ENCODE measurements at places on chromosomes 5 and 9.

DNA sequence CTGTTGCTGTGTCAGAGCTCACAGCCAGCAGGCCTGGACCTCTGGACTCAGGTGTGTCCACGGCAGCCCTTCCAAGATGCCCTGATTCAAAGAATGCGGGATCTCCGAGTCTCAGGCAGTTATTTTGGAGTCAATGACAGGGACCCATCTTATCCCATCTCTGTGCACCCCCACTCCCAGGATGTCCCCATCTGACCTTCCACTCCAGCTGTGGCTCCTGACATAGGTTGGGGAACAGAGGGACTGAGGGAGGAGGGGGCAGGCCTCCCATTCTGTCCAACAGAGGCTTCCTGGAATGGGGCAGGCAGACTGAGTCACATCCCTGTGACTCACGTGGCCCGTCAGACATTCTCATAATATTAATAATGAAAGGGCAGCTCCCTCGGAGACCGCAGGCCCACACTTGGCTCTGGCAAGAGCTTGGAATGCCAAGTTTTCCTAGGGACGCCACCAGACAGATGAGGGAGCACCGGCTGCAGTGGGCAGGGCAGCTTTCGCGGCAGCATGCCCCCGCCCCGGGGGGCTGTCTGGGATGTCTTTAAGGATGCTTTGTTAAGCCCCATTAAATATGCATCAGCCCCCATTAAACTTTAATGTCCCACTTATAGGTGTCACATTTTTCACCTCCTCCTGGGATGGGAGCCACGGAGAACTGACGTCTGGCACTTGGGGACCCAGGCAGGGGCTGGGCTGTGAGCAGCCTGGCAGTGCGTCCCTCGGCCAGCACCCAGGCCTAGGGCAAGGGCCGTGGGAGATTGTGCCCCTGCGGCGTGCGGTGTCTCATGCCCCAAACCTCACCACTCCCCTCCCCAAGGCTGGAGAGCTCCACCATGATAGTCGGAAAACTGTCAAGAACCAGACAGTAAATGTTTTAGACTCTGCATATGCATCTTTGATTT lies 23.6 kb upstream of the FIBCD1 start:
- no peak for DNase-seq

DNA sequence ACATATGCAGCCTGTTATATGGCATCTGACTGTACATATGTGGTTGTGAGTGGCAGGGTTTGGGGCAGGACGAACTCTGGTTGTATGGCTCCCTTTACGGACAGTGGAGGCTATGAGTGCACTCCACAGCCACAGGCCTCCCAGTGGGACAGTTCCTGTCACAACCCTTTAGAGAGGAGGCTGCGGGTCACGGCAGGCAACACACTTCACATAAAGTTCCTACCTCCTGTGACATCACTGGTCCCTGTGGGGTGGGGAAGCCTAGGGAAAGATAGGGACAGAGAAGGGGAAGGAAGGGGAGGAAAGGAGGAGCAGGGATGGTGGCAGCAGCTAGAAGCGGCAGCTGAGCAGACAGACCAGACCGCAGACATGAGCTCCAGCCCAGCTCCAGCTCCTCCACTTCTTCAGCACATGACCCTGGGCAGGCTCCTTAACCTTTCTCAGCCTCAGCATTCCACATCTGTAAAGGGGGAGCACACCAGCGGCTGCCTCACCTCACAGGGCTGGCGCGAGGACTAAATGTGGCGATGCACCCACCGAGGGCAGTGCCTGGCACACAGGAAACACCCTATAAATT lies 27.4 kb upstream of the CORO2A start:
- DNase-seq: no peak

GRCh38 chr9:85960688-85961093 lies 19.7 kb downstream of the NAA35 start:
- peak; percentile 1 for DNase-seq

GRCh38 chr5:79076819-79077218 lies 7.3 kb downstream of the BHMT2 start:
- DNase-seq: no peak

GRCh38 chr5:160618286-160618685 lies 196.6 kb downstream of the PTTG1 start:
- DNase-seq: no peak

GRCh38 chr9:70073193-70073592 lies 29.5 kb downstream of the MAMDC2 start:
- no peak for DNase-seq

Measured in NCI-H446 (cell line).